ENCODE measurements at places on chromosomes 2 and 18.

DNA sequence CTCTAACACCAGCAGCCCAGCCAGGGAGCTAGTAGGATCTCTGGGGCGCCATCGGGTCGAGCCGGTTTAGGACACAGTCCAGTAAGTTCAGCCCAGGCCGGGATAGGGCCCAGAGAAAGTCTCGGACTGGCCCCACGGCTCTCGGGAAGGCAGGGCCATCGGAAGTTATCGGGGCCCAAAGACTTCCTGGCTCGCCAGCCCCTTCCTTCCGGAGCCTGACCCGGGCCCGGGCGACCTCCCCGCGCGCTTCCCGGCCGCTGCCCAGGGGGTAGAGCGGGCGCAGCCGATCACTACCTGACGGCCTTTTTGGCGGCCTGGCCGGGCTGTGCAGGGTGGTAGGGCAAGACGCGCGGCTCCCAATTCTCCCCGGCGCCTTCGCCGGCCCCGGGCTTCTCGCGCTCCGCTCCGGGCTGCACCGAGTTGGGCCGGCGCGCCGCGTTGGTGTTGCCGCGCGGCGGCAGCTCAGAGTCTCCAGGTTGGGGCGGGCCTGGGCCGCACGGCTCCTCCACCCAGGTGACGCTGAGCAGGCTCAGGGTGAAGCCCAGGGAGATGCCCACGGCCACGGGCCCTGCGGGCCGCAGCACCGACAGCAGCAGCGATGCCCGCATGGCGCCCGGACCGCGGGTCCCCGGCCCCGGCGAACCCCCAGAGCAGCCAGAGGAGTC is 546 bp downstream of the CHPF start:
- no peak for DNase-seq

GRCh38 chr18:74271635-74272034 is 20.1 kb downstream of the CYB5A start:
- no peak for DNase-seq

- peak; percentile 5 for DNase-seq
Observed at GRCh38 chr18:21242780-21243401, 859 bp downstream of the GREB1L start.

DNA sequence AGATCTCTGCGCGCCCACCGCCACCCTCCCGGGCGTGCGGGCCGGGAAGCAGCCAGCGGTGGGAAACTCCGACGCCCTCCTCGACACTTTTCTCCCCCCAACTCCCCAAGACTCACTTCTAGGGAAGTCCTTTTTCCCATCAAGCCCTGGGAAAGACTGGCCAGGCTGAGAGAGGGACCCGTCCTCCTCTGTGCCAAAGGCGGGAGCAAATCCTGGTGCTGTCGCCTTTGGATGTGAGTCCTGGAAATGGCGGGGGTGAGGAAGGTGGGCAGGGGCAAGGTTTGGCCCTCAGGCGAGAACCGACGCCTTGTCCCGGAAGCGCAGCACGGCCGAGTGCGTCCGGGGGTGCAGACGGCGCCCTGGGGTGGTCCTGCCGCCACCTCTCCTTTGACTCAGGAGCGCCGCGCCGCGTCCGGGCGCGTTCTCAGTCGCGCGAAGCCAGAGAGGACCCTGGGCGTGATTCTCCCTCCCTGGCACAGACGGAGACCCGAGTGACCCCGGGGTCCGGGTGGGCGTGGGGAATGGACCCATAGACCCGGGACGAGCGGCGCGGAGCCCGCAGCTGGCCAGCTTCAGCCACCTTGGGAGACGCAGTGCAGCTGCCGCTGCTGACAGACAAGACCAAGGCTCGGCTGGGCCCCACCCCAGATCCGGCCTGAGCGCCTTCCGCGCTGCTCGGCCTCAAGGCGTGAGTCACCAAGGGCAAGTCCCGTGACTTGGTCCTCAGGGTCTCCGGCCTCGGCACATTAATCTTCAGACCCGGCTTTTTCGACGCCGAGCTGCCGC is 3.5 kb upstream of the LBX2 start:
- DNase-seq: peak; percentile 74

DNA sequence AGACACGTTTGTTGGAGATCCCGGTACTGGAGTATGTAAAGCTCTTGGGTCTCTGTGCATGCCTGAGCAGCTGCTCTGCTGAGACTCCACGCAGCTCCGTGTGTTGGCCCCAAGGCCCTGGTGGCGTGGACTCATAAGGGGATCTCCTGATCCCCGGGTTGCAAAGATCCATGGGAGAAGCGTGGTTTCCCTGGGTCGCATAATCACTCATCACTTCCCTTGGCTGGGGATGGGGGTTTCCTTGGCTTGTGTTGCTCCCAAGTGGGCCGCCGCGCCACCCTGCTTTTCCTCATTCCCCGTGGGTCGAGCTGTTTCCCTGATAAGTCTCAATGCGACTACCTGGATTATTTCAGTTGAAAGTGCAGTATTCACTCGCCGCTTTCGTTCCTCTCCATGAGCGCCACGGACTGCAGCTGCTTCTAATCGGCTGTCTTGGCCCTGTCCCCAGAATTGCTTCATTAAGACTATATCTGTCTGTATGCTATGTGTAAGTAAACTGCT is 76.0 kb downstream of the EPC2 start:
- peak; percentile 25 for DNase-seq

- DNase-seq: no peak
Observed at GRCh38 chr2:119574108-119574815, 30.0 kb downstream of the CFAP221 start.

GRCh38 chr2:41992671-41993434 is 55.0 kb upstream of the PKDCC start:
- DNase-seq: no peak

DNA sequence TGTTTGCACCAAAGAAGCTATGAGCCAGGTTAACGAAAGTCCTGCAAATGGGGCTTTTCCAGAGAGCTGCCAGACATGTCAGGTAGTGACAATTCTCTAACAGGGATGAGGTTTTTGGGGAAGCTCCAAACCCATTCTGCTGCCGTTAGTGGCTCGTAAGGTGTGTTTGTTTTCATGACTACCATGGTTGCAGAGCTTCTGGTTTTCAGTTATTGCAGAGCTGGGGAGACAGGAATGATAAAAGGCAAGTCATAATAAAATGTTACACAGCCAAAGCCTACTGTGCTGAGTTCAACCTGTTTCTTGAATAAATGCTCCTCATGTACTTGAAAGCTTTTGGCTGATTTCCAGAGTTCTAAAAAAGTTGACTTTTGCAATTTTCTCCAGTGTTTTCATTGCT is 209.2 kb upstream of the STK17B start:
- DNase-seq: no peak

GRCh38 chr2:61660511-61661388 is 122.6 kb upstream of the XPO1 start:
- no peak for DNase-seq

- no peak for DNase-seq
Observed at GRCh38 chr2:231955758-231956472, 5.6 kb upstream of the DIS3L2 start.

GRCh38 chr2:9002313-9002636 is 1.2 kb downstream of the MBOAT2 start:
- no peak for DNase-seq

GRCh38 chr18:49639643-49640391 is 78.0 kb downstream of the LIPG start:
- DNase-seq: no peak

DNA sequence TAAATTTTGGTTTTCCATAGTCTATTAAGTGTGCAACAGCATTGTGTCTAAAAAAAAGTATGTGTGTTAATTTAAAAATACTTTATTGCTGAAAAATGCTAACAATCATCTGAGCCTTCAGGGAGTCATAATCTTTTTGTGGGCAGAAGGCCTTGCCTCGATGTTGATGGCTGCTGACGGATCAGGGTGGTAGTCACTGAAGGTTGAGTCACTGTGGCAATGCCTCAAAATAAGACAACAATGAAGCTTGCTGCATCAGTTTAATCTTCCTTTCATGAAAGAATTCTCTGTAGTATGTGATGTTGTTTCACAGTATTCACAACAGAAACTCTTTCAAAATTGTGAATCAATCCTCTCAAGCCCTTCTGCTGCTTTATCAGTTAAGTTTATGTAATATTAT is 31.3 kb downstream of the HDHD2 start:
- no peak for DNase-seq

- DNase-seq: no peak
Observed at GRCh38 chr2:163884416-163884815, 148.6 kb upstream of the FIGN start.

GRCh38 chr2:138867341-138867740 is 87.2 kb upstream of the NXPH2 start:
- no peak for DNase-seq

DNA sequence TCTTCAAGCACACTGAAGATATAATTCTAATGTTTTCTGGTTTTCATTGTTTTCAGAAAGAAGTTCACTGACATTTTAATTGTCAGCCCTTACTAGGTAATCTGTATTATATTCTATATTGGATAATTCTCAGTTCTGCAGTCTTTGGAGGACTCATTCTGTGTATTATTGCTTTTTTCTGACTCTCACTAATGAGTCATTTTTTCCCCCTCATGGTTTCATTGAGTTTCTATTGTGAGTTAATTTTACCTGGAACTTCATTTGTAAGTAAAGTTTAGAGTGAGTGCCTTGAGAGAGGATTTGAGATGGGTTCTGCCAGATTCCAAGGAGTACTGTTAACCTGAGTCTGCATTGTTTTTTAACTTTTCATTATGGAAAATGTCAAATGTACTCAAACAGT is 90.4 kb upstream of the LYPD1 start:
- no peak for DNase-seq

DNA sequence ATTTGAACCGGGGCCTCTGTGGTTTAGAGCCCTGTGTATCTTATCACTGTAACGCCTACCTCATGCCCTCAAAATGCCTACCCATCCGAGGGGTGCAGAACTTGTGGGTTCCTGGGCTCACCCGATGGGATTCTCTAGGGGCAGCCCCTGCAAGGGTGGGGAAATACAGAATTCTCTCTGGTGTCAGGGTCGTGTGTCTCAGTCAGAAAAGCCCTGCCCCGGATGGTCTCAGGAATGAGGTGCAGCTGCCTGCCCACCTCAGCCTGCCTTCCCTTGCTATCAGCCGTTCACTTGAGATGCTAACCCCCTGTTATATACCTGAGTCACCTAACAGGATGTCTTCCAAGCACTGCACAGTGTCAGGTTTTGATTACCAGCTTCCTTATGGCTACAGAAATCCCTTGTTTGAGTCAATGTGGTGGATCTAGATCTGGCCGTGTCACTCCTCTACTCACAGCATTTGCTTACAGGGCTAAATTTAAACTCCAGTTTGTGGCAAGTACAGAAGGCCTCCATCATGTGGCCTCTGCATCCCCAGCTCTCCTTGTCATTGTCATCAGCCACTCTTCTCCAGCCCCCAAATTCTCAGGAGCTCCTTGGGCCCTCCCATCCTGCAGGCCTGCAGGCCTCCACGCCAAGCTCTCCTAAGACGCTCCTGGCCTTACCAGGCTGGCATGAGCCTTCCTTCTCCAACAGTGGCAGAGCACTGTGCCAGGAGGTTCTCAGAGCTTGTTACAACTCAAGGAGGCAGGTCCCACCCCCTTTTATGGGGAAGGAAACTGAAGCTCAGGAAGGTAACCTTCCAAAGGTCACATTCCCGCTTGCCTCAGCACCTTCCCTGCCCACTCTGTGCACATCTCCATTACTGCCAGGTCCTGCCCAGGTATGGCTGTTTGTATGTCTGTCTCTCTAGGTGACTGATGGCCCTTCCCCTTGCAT is 14.3 kb upstream of the MAP3K2 start:
- DNase-seq: peak; percentile 64

GRCh38 chr2:84495539-84496146 is 20.7 kb upstream of the DNAH6 start:
- peak; percentile 16 for DNase-seq

DNA sequence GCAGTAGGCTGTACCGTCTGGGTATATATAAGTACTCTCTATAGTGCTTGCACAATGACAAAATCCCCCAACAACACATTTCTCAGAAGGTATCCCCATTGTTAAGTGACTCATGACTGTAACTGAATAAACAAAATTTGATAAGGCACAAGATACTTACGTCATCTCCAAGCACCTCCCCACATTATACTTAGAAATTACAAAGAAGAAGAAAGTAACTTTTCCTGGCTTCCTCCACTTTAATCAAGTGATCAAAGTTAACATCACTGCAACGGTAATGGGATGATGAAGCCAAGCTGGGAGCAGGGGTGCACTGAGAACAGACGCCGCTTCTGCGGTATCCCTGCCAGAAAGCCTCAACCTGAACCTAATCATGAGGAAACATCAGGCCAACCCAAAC is 9.7 kb downstream of the TNS1 start:
- DNase-seq: no peak

DNA sequence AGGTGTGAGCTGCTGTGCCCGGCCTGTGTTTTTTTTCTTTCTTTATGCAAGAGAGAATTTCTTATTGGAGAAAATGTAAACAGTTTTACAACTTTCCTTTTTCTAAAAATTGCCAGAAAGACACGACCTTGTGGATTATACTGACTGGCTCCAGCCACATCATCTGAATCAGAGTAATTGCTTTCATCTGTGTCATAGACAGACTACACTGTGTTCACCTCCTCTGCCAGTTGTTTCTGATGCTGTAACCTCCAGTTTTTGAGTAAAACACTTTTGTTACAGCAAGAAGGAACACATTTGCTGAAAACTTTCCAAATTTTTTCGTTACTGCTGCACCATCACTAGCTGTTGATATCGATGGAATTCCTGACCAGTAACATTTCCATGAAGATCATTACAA is 43.9 kb upstream of the PLEKHM3 start:
- no peak for DNase-seq

DNA sequence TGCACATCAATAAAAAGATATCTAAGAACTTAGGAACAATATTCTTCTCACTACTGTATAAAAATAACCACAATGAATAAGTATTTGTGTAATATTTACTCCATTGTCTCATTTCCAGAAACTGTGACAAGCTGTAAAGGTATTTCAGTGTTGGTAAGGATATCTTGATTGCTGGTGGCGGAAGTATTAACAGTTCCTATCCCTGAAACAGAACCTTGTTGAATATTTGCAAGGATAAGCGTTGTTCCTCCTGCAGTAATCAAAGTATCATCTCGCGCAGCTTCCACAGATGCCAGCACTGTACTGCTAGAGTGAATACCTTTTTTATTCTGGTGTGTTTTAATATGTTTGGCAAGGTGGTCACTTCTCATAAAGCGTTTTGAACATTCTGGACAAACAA is 55.3 kb downstream of the SP3 start:
- no peak for DNase-seq

DNA sequence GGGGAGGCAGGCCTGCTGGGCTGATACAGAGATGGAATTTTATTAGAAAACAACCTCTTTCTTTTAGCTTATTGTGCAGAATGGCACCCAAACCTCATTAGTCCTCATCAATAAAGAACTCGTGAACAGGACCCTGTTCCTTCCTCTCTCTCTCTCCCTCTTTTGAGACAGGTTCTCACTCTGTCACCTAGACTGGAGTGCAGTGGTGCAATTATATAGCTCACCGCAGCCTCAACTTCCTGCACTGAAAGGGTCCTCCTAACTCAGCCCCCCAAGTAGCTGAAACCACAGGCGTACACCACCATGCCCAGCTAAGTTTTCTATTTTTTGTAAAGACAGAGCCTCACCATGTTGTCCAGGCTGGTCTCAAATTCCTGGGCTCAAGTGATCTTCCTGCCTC is 21.7 kb upstream of the AP1S3 start:
- no peak for DNase-seq

DNA sequence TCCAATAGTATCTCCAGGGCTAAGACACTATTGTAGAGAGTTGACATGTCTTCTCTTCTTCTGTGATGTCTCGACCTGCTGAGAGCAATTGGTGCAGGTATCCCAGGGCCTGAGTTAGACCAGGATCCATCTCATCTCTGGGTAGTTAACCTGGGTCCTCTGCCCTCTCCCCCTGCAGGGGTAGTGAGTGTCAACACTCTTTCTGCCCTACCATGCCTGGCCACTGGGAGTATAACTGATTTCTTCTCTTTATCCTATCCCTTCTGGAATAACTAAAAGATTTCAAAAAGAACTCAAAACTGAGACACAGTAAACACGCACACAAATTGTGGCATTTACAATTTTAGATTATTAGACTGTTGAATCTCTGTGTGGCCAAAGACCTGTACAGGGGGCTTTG is 20.8 kb upstream of the SIX3 start:
- DNase-seq: no peak
